ENCODE measurements at places on chromosomes 1 and 21.

GRCh38 chr1:87464022-87464490 is 135.4 kb downstream of the LMO4 start:
- DNase-seq = no peak

DNA sequence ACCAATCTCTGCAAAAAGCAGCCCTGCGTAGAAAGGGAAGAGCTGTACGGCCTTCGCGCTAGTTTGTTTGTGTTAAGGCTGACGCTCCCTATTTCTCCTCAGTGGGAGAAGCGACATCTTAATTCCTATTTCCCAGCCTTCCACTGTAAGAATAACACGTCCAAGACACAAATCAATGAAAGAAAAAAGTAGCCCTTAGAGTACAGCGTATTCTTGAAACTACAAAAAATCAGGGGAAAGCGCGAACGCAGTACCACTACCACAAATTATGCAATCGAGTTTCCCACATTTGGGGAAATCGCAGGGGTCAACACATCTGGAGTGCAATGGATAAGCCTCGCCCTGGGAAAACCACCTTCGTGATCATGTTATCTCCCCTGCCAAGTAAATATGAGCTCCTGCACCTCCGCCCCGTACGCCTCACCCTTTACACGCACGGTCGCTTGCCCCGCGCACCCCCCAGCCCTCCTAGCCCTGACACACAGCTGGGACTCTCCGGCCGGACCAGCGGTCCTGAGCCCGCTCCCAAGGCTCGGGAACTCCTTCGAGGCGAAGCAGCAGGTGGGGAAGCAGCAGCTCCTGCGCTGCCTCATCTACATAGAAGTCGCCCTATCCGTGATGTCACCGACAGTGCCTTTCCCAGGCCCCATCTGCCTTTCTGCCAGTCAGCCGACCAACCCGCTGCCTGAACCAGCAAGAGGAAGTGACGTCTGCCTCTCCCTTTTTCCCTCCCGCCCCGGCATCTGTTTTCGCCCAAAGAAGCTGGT is 94.7 kb downstream of the PPIAL4G start:
- peak; percentile 93 for DNase-seq

GRCh38 chr1:14413819-14414490 is 184.5 kb upstream of the KAZN start:
- DNase-seq = peak; percentile 44

DNA sequence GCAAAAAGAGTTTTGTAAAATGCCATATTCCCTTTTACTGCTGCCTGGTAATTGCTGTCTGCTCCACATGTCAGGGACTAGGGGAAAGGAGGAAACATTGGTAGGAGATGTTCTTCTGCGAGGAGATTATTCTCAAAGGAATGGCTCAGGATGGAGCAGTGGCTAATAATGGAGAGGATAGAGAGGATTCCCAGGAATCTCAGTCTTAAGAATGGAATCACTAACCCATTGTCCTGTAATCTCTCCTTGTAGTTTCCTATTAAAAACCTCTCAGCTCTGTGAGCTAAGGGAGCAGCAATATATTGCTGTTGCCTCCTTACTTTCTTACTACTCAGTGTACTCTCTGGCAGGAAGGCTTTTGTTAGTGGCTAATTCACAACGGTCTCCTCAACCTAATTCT is 175.4 kb downstream of the HS2ST1 start:
- no peak for DNase-seq

- DNase-seq = no peak
Measured at GRCh38 chr1:4745560-4745959, 91.2 kb downstream of the AJAP1 start.

- no peak for DNase-seq
Measured at GRCh38 chr1:151475175-151475574, 15.9 kb upstream of the POGZ start.

DNA sequence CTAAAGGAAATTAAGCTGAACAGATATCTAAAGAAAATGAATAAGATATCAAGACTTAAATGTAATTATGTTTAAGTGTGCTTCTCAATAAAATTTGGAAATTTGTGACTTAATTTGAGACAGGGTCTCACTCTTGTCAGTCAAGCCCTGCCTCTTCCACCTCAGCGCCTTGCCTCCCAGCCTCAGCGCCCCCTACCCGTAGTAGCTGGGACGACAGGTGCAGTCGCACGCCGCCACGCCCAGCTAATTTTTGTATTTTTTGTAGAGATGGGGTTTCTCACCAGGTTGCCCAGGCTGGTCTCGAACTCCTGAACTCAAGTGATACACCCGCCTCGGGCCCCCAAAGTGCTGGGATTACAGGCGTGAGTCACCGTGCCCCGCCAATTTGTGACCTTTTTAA is 117.0 kb downstream of the CLEC20A start:
- DNase-seq = no peak

- no peak for DNase-seq
Measured at GRCh38 chr1:177281901-177282300, 111.1 kb downstream of the BRINP2 start.

GRCh38 chr1:29515170-29515955 is 279.0 kb downstream of the PTPRU start:
- DNase-seq = no peak

GRCh38 chr1:61781151-61781550 is 38.9 kb downstream of the PATJ start:
- DNase-seq = no peak

GRCh38 chr1:156539818-156540355 is 32.5 kb downstream of the IQGAP3 start:
- DNase-seq = no peak

- peak; percentile 55 for DNase-seq
Measured at GRCh38 chr1:22296701-22297591, 154.0 kb upstream of the WNT4 start.

GRCh38 chr1:169486281-169487051 is 722 bp upstream of the SLC19A2 start:
- DNase-seq = peak; percentile 55

DNA sequence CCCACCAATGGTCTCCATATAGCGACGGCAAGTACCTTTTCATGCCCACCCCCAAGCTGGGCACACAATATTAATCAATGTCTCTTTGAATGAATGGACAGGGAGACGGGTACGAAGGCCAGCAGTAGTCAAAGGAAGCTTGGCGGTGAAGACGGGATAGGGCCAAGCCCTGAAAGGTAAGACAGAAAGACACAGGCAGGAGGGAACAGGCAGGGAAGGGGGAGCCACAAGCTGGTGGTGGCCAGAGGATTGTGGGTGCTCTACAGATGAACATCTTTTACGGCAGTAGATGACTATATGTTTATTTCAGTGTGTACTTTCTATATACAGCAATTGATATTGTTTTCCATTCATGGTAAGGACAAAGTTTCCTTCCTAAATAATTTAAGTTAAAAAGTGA is 16.3 kb downstream of the CAPZB start:
- no peak for DNase-seq

GRCh38 chr1:7455796-7456721 is 315.0 kb upstream of the VAMP3 start:
- DNase-seq = no peak

DNA sequence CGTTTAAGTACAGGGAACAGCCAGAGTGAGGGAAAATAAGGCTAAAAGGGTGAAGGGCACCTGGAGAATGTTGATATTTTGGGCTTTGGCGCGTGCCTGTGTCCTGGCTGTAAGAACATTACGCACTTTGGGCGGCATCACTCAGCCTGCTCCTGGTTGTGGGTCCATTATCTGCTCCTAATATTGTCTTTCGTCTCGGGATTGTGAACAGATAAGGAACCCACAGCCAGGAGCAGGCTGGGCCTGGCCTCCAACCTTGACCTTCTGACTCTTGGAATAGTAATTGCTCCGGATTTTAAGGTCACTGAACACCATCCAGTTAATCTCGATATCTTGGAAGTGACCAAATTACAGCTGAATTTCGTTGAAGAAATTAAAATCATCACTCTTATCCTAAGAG is 61.9 kb downstream of the TCP10L start:
- no peak for DNase-seq

DNA sequence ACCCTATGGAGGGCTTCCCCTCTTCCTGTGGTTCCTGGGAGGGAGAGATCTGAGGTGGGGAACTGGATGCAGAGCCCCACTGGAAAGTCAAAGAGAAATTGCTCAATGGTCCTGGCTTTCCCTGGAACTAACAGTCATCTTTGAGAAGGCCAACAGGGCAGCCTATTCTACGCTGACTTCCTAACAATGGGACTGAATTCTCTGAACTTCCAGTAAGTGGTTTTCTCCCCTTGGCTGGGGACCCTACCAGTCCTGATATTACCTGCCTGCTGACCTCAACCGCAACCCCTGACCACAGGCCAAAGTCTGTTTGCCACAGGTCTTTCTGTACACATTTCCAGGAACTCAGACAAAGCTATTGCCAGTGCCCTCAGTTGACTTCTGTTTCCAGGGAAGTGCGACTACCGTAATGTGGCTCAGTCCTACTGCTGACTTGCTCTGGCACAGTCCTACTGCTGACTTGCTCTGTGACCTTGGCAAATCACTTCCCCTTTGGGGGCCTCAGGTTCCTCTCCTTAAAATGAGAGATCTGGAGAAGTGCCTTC is 55.3 kb downstream of the C8B start:
- no peak for DNase-seq

- DNase-seq = no peak
Measured at GRCh38 chr1:59342801-59343575, 46.1 kb downstream of the FGGY start.

- peak; percentile 42 for DNase-seq
Measured at GRCh38 chr1:232423591-232423990, 206.3 kb downstream of the SIPA1L2 start.

GRCh38 chr1:78114034-78114956 is 68.5 kb downstream of the GIPC2 start:
- peak; percentile 85 for DNase-seq

GRCh38 chr1:184329245-184329953 is 57.4 kb upstream of the C1orf21 start:
- peak; percentile 14 for DNase-seq

- peak; percentile 70 for DNase-seq
Measured at GRCh38 chr1:177351361-177352108, 180.8 kb downstream of the BRINP2 start.

- DNase-seq = no peak
Measured at GRCh38 chr21:42374864-42375499, 8.6 kb upstream of the TFF1 start.

GRCh38 chr1:199590708-199591107 is 436.8 kb upstream of the NR5A2 start:
- DNase-seq = no peak

GRCh38 chr1:220371324-220371723 is 99.1 kb upstream of the RAB3GAP2 start:
- no peak for DNase-seq

- peak; percentile 5 for DNase-seq
Measured at GRCh38 chr1:116167625-116168276, 56.6 kb downstream of the MAB21L3 start.

DNA sequence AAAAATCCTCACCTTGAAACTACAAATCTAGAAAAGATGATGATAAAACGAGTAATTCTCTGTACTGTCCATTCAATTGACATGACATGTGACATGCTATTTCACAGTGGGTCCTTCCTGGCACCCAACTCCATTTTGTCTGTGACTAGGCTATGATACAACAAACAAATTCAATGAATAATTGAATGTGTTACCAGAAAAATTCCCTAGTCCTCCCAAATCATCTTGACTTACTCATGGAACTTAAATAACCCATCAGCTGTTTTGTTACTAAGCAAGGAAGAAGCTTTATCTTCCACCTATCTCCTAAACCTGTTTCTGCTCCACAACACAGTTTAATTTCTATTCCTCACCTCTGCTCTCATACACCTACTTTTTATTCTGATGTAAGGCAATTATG is 30.4 kb downstream of the B3GALNT2 start:
- no peak for DNase-seq

DNA sequence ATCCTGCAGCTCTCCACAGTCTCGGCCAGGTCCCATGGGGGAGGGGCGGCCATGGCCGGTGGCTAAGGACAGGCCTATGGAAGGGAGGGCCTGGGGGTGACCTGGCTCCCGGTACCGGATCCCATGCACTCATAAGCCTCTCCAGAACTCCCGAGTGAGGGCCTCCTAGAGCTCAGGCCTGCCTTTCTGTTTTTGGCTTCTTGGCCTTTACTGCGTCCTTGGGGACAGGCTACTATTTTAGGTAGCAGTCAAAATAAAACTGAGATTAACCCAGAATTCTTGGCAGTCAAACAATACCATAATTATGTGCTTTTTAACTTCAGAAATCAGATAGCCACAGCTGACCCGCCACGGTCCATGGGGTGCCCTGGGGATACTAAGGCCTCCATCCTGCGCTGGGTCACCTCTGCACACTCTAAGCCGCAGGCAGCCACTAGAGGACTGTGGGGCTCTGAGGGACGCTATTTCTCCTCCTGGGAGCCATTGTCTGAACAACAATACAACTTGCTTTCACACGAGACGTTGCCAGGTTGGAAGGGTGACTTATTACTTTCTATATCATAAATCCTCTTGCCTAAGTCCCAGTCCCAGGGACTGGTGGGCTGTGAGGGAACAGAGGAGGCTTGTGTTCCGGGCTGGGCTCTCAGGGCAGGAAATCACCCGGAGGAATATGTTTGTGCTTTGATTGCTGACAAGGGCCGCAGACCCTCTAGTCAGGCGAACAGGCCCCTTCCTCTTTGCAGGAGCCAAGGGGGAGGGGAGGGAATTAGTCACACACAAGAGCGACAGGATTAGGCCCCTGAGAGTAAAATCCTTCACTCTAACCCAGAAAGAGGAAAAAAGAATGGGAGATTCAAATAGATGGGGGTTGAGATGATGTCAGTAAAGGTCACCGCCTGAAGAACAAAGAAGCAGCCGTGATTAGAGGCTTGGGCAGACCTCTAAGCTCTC is 40.7 kb upstream of the BCAR3 start:
- no peak for DNase-seq

DNA sequence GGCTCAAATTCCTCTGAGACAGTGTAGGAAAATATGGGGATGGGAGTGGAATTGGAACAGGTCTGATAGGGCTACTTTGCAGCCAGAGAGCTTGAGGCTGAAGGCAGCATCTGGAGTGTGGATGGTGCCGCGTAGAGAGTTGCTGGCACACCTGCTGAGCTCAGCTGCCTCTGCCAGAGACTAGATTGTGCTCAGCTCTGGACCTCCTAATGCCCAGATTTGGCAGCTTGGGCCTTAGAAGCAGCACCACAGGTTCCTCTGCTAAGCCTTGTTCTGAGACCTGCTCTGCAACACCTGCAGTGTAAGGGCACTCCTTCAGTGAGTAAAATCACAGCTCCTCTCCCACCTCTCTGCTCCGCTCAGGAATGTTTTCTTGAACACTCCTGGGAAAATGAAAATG is 23.3 kb downstream of the ACOT11 start:
- no peak for DNase-seq

DNA sequence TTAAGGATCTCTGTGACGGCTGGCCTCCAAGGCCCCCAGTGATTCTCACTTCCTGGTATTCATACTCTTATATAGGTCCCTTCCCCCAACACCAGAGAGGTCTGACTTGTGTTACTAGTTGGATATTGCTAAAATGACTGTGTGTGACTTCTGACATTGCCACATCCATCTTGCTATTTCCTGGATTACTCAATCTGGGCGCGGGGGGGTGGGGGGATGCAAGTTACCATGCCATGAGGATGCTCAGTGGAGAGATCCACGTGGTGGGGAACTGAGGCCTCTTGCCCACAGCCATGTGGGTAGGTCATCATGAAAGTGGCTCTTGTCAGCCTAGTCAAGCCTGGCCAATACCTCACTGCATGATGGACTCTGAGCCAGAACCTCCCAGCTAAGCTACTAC is 117.0 kb downstream of the UBE2U start:
- DNase-seq = peak; percentile 14

GRCh38 chr1:21494196-21494595 is 15.0 kb upstream of the ALPL start:
- DNase-seq = no peak
